ENCODE measurements at places on chromosomes 2 and 18.
A peak's percentile ranks its signal among the peaks of the same experiment; 100 is the strongest.

DNA sequence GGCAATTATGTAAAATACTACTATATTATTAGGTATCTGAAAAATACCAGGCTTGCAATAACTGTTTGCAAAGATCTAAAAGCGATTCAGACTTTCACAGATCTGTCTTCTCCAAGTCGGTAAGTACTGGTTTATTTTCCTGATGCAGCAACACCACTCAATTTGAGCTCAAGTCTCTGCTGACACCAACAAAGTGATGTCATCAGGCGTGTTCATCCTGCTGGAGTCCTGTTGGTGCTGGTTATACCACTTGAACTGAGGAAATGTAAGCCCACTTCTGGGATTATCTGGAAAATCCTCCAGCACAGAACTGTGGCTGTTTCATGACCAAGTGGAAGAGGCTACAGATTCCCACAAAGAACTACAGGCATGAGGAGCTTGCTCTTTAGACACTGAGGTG lies 267.6 kb downstream of the BCL2 start:
- DNase-seq: no peak

DNA sequence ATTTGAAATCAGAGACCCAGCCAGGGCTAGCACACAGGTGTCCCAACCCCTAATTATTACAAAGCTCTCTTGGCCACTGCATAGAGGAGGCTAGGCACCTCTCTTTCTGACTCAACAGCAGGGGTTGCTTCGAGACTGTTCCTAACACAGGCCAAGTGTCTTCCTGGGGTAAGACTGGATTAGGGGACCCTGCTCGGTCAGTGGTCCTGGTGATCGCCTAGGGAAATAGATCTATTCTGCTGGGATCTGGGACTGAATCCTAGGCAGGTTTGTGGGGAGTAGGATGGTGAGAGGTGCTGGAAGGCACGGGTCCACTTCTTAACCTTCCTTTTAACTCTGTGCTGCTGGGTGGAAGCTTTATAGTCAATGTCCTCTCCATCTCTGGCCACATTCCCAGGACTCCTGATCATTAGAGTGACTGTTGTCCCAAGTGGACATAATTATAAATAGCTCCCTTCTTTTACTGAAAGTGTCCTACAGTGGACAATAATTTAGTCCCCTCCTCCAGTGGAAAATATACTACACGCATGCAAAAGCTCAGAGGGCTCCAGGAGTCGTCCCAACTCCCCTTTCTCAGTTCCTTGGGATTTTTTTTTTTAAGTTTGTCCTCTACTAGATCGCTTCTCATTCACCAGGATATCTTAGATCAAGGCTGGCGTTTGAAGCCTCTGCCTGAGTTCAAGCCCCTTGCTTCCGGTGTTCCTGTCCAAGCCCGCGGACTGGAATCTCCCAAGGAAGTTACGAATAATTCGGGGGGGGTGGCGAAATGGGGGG lies 1.3 kb upstream of the TRIB2 start:
- no peak for DNase-seq

DNA sequence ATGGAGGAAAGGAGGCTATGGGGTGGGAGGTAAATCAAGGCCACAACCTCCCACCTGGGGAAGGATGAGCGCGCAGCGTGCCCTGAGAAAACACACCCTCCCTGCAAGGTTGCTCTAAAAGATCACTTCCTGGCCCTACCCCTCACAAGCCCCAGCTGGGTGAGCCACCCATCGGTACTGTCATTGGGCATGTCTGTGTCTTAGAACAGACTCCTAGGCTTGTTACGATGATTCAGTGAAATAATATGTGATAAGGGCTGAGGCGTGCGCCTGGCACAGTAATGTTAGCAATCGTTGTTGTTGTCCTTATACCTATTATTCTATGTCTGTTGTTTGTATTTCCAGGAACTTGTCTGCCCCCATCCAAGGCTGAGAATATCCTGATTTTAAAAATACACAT lies 175.1 kb downstream of the ZFP36L2 start:
- DNase-seq: no peak

DNA sequence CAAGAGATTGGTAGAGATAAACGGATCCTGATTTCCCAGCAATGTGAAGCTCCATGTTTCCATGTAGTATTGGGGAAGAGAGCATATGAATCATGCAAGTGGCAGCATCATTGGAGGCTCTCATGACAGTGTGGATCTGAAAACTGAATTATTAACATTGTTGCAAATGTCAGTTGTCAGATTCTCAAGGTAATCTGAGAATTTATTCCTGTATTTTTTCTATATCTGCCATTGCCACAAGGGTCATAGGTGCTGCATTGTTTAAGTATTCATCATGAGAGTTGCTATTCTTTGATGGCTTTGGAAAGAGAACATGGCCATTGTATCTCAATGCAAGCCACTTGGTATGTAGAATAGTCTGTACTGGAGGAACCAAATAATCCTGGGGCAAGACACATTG lies 1217.0 kb upstream of the ZEB2 start:
- DNase-seq: no peak

DNA sequence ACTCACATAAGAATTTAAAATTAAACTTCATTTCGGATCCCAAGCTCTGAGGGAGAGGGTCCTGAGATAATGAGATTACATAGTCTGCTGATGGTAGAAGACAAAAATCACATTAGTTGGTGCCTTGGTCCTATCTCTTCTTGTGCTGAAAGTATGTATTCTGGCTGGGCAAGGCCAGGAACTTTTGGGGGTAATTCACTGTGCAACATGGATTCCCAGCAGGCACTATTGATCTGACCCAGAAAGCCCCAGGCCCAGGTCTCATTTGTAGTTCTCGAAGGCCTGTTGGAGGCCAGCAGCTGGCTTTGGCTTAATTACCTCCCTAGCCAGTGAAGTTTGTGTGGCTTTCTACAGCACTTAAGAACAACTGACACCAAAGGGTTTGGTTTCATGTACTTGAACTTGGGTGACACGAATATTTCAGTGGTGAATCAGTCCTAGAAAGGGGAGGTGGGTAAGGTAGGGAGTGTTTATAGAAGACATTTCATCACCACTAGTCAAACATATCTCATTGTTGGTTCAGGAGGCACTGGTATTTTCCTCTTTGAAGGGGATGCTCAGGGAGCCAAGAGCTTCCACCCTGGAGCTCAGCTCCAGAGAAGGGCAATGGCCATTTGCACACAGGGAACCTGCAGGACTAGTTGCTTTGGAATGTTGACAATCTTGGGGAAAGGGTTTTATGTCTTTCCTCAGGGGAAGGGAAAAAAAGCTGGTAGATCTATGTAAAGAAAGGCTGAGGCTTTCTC lies 217.8 kb downstream of the OSR1 start:
- DNase-seq: no peak

DNA sequence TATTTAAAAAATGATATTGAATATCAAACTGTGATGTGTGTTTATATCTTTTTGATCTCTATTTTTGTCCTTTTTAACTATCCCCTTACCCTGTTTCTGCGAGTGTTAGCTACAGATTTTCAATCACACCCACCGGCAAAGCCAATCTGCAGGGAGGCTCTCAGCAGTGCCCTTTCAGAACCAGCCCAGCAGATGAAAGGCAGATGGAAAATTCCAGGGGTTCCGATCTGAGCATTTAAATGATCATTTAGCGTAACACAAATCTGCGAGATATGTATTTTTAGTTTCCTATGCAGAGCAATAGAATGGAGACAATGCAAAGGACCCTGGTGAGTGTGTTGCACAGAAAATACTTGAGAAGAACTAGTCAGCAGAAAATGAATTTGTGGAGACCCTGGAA lies 2170.5 kb upstream of the PIK3C3 start:
- DNase-seq: no peak

- peak; percentile 11 for DNase-seq
Measured at GRCh38 chr18:33761363-33761762, 183.3 kb downstream of the ASXL3 start.

DNA sequence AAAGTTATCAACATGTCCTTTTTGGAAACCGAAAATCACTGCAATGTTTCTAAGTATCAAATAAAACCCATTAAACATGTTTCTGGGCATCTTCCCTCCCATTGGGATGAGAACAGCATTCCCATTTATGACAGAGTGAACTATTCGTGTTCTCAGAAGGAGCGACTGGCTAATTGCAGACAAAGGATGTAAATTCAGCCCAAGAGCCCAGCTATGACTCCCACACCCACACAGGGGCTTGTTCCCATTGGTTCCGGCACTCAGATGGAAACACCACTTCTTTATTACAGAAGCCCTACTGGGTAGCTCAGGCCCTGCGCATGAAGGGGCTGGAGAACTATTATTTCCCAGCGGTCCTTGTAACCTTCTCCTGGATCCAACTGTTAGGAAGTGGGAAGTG lies 16.6 kb upstream of the NPAS2 start:
- DNase-seq: no peak
